Activated naive CD4-positive, alpha-beta T cell treated with anti-CD3 and anti-CD28 coated beads, Interleukin-2, amount 50 U/mL, for 16 hours (primary cell): ENCODE measurements at places on chromosomes 1 and 21.

DNA sequence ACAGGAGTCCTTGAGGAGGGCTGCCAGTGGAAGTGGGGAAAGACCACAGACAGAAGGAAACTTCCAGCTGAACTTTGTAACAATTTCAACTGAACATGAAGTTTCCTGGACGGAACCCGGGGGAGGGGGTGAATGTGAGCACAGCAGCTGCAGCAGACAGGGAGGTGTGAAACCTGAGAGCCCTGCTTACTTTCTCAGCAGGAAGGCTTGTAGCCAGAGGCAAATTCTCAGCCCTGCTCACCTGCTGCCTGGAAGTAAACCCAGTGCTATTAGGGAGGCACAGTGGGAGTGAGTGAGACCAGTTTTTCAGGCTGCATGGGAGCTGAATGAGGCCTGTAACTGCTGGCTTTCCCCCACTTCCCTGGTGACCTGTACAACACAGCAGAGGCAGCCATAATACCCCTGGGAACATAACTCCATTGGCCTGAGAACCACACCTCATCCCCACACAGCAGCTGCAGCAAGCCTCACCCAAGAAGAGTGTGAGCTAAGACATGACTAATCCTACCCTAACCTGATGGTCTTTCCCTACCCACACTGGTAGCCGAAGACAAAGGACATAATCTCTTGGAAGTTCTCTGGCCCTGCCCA is 9.6 kb upstream of the SPRR2F start:
- DNase-seq, result no peak

- no peak for DNase-seq
Measured at GRCh38 chr1:22800629-22801028, 90.0 kb downstream of the EPHB2 start.

DNA sequence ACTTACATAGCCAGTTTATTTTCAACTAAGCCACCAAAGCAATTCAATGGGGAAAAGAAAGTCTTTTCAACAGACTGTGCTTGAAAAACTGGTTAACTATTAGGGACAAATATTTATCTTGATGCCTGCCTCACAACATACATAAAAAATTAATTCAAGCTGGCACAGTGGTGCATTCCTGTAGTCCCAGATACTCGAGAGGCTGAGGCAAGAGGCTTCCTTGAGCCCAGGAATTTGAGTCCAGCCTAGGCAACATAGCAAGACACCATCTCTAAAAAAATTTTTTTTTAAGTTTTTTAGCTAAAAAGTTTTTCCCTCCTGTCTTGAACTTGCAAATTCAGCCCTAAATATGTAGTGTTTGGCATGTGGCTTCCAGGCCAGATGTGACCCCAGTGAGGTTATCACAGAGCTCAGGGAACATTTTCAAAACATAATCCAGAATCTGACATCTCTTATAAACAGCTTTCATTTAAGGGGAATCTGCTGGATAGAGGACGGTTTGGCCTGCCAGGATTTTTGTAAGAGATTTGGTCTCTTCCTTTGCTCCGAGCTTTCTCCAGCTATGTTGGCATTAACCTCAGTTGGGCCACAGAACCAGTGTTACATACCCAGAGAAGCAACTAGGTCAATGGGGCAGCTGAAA is 46.4 kb downstream of the COL6A1 start:
- no peak for DNase-seq

DNA sequence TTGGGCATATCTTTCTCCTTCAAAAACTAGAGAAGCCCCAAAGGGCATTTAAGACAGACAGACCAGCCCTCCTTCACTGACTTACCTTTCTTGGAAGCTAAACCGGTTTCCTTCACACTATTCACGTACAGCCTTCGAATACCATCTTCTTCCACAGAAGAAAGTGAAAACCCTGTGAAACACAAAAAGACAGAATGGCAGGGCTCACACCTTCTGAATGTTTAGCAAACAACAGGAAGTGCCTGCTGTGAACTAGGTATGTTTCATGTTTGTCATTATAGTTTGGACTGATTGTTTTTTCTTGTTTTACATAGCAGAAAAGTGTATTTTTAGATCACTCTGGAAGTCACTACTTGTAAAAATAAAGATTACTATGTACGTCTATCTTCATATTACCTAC is 148.6 kb upstream of the KRTAP19-8 start:
- no peak for DNase-seq

DNA sequence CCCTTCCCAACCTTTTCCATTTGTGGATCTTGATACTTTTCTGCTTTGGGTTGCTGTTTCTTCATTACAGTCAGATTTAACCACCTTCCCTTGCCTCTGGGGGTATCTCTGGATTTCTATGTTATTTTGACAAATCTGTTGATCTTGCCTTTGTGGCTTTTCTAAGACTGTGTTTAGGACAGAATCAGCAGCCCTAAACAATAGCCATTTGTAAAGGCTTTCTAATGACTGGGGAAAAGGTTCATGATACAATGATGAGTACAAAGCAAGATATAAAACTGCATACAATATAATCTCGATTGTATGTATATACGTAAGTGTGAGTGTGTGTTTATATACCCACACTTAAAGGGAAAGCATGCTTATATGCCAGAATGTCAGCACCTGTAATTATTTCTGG is 27.8 kb downstream of the FAM20B start:
- no peak for DNase-seq

DNA sequence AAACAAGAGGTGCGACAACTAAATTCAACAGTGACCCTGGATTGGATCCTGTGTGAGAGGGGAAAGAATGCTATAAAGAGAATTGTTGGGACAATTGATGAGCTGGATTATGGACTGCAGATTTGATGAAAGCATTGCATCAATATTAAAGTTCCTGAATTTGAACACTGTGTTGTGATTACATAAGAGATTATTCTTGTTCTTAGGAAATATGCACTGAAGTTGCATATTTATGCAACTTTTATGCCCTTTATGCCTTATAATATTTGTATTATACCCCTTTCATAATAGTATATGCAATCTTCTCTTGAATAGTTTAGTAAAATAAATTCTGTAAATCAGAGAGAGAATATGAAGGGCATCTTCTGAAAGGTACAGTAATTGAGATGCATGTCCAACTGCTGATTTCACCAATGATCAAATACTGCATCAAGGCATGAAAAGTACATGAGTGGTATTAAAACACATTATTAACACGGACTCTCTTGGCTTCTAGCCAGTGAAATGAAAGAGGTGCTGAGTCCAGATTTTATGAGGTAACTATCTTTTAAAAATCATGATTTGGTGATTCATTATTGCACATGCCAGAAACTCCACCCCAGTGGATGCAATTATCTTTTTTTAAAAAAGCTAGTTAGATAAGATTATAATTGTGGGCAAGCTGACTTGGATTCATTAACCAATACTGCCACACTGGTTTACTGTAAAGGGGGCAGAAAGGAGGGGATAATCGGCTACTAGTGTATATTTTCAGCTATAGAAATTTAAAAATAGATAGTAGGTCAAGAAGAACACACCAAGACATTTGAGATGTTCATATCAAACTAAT is 19.9 kb upstream of the LPAR3 start:
- DNase-seq, result no peak

- DNase-seq, result no peak
Measured at GRCh38 chr1:4837752-4838151, 183.3 kb downstream of the AJAP1 start.
